A172 (cell line): ENCODE measurements at places on chromosomes 7 and 10. TPM values are rescaled to one million over a fixed set of nuclear protein-coding genes. Genes with fewer than 3 reads are reported as not detected.

GRCh38 chr10:73094986-73095480 lies 1.6 kb downstream of the P4HA1 start:
- DNase-seq, result no peak

DNA sequence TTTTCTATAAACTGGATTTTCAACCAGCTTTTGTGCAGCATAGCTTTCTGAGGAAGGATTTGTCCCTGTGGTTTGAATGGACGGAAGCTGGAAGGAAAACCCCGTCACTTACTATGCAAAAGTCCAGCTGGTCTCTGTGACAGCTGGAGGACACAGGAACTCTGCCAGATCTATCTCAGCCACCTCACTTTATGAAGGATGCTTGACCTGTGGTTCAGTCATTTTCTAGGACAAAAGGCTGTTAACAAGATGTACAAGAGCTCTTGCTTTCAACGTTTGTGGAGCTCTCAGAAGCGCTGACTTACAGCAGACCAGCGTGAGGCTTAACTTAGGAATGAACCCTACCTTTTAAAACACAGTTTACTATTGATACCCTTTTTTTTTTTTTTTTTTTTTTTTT lies 90.8 kb downstream of the CREM start:
- DNase-seq, result no peak

DNA sequence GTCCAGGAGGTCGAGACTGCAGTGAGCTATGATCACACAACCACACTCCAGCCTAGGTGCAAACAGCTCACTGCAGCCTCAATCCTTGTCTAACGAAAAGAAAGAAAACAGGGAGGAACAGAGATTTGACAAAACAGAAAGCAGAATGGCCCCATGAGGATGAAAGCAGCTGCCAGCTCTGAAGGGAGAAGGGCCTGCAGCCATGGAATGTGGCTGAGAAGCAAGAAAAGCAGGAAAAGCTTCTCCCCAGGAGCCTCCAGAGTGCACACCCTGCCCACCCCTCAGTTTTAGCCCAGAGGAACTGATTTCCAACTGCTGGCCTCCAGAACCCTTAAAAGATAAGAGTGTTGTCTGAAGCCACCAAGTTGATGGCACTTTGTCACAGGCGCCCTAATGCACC lies 13.0 kb downstream of the ESYT2 start:
- no peak for DNase-seq

DNA sequence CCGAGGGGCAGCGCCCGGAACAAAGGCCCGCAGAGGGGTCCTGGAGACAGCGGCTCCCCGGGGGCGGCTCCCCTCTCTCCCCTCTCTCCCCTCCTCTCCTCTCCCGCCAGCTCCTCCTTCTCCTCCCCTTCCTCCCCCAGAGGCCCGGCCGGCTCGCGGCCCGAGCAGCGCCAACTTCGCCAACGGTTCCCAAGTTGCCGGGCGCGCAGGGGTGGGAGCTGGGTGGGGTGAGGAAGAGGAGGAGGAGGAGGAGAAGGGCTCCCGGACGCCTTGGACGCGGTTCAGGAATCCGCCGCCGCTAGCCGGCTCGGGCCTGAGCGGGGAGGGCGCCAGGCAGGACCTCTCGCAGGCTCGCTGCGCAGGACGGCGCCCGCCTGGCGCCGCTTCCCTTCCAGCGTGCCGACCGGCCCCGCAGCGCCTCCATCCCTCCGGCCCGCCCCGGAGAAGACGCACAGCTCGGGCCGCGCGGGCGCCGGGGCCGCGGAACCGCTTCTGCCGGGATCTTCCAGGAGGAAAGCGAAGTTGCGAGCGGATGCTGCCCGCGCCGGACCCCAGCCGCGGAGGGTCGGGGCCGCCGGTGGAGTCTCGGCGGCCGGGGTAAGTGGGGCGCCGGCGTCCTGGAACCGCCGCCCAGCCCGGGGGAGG lies at the start of gene CHST3:
Gene CHST3, plus strand, starts transcription at position 298 of the 645 bp plus-strand sequence. CDS start 41,448 bp downstream, outside the sequence.
- peak; percentile 57 for DNase-seq

GRCh38 chr10:26950934-26951333 lies 90.2 kb upstream of the ABI1 start:
- no peak for DNase-seq

DNA sequence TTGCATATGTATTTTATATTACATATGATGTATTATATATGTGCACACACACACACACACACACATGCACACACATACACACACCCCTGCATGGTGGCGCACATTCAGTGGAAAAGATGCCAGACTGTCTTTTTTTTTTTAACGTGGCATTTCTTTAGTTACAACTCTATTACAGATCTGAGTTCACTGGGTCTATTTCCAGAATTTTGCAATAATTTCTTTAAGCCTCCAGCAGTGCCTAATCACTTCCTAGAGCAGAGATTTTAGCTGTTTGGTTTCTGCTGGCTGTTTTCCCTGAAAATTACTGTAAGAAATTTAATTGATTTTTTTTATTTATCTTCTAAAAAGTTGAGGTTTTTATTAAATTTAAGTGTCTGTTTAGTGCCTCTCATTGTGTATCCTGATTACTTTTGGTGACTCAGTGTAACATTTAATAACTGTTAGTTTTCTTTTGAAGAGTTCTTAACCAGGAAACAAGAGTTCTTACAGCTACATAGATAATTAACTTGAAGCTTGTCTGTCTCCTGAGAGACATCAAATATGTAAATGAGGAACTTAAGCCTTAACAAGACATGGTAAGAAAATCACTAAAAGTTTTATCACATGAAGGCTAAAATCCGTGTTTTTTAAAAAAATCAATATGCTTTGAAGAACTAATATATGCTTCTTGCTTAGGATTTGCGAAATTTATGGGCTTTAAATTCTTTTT lies 232.0 kb downstream of the MDFIC start:
- DNase-seq, result no peak

DNA sequence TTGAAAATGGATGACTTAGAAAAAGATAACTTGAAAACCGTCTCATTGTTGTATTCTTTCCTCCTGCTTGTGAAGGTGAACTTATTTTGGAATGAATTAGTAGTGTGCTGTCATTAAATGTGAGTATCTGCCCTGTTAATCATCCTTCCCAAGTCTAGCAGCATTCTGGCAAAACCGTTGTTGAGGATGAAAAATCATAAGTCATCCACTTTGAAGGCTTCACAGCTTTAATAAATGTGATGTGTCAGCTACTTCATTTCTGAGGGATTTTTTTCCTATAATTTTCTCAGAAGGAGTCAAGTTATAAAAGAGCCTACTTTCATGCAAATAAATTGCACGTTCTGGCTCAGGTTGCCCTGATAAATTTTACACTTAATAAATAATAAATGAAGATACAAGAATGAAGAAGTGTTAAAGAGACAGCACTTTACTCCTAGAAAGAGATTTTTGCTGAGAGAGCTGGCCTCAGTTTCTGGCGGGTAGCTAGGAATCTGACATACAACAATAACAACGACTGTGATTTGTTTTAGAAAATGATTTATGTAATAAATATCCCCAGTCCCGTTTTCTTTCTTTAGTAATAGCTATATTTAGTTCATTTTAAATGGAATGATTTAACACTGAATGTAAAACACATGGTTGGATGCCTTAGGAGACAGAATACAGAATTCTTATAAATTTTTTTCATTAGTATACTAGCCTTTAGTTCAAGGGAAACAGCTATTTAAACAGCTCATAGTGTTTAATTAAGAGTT lies 516.5 kb upstream of the KLF6 start:
- no peak for DNase-seq

GRCh38 chr7:105295596-105296352 lies 92.9 kb downstream of the SRPK2 start:
- DNase-seq, result no peak

GRCh38 chr10:79004311-79004710 lies 64.5 kb upstream of the ZMIZ1 start:
- DNase-seq, result no peak

- no peak for DNase-seq
Measured at GRCh38 chr7:78101076-78101475, 302.5 kb downstream of the PHTF2 start.

DNA sequence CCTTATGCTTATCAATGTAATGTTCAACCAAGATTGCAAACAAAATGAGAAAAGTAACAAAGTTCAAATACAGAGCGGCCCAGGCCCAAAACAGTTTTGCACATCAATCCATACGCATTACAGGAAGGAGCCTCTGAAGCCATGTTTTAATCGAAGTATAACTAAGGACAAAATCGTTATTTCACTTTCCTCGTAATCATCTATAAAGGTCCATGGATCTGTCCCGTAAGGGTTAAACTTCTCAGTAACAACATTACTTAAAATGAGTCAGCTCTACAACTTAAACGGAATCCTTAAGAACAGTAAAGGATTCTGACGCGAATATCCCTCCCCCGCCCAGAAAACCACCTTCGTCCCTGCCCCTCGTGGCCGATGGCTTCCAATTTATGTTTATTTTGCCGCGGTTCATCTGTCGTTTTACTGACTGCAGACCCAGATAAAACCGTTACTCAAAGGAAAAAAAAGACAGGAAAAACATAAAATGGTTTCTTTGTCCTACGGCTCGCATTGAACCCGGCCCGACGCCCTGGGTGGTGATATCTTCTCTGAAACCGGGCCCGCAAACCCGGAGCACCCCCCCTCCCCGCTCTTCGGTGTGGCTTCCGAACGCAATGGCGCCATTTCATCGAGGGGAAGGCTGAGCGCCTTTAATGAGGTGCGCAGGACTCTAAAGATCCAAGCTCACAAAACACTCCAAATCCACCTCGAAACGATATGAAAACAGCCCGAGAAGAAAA lies 1.1 kb downstream of the HNRNPA2B1 start:
- DNase-seq, result peak; percentile 59

GRCh38 chr10:132989476-132990415 lies 47.4 kb upstream of the CFAP46 start:
- no peak for DNase-seq

DNA sequence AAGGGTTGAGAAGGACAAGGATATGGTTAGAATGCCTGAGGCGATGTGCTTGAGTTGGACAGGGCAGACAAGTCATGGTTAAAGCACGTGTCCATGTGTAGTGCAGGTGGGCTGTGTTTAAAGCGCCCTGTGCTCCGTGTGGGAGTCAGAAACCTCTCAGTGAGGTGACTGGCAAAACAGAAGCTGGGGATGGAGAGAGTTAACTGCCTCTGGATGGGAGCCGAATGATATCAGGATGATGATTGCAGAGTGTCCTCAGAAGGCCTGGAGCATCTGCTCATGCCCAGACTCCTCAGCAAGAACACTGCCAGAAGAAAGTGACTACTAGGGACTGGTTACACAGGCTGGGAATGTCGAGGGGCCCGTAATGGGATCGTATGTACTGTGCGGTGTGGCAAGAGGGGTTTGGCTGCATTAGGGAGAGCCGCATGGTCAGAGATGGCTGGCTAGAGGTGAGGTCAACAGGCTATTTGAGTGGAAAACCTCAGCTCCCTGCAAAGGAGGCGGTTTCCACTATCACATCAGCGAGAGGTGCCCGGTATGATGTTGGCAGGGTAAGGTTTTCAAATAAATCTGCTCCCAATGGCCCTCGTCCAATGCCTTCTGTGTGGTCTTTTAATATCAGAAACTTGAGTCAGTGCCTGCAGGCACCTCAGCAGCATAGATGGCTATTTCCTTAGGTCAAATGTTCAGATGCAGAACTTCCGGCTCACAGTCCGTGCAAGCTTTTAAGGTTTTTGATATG lies 26.1 kb upstream of the MRC1 start:
- DNase-seq, result peak; percentile 86

DNA sequence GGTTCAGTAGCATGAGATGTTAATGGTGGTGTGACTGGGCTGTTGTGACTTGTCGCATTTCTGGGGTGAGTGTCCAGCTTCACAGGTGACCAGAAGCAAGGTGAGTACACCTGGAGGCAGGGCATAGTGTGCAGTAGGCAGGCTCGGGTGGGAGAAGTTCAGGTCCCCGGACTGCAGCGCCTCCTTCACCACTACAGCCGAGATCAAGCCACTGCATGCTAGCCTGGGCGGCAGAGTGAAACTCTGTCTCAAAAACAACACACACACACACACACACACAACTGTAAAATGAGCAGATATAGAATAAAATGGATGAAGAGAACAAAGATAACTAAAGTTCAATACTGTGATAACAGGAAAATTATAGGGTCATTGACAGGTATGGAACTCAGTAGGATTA lies 11.1 kb upstream of the PARD3 start:
- DNase-seq, result no peak

- no peak for DNase-seq
Measured at GRCh38 chr10:35638101-35638500, 4.0 kb downstream of the FZD8 start.

GRCh38 chr7:3309140-3309539 lies 8.1 kb downstream of the SDK1 start:
- peak; percentile 46 for DNase-seq

DNA sequence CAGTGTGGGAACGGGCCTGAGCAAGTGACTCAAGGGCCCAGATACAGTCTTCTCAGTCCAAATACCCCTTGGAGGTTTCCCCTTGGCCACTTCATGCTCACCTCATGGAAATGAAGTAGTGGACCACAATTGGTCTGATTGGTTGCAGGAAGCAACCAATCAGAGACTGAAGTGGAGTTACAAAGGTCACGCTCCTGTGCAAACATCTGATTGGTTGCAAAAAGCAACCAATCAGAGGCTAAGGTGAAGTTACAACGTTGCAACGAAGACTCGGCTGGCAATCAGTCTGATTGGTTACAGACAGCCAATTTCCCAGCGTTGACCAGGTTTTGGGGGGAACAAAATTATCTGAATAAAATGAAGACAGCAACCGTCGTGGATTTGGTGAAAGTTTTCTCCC lies 72.5 kb downstream of the CDHR3 start:
- no peak for DNase-seq

DNA sequence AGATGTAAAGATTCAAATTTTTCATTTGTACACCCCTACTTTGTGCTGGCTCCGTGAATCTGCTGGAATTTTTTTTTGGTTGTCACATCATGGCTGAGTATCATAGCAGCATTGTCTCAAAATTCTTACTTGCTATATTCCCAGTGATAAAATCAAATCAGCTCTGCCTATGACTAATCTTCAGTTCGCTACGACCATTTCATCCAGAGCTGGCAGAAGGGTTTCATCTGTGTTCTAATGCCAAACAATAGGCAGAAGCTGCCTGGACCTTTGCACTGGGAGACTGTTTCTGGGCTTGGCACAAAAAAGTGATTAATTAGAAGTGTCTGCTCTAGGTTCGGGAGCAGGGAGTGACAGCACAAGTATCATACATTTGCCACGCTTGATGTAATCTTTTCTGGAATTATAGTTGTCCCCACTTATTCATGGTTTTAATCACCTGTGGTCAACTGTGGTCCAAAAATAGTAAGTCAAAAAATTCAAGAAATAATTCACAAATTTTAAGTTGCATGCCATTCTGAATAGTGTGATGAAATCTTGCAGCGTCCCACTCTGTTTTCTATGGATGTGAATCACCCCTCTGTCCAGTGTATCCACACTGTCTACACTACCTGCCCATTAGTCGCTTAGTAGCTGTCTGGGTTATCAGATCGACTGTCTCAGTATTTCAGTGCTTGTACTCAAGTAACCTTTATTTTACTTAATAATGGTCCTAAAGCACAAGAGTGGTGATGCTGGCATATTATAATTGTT lies 120.5 kb upstream of the IMMP2L start:
- peak; percentile 8 for DNase-seq

Gene AKR1C1
- total RNA-seq, result 28.1 and 68.3 TPM in 2 replicates

Gene RBM17
- total RNA-seq, result 56.5 and 70.3 TPM in 2 replicates

Gene NKX2-3
- total RNA-seq, result 0.19 and 1.2 TPM in 2 replicates

Gene KCNMA1
- 38.5 and 50.7 TPM in 2 replicates for total RNA-seq

Gene PPP1R3C
- 11.8 and 18.0 TPM in 2 replicates for total RNA-seq

Gene PRKCQ
- not detected in 2 replicates for total RNA-seq

Gene GIMAP2
- total RNA-seq, result 3.0 and 7.5 TPM in 2 replicates

Gene SPDYE11
- not detected in 2 replicates for total RNA-seq

Gene PCGF5
- total RNA-seq, result 33.6 and 46.7 TPM in 2 replicates

Gene RNF148
- not detected in 2 replicates for total RNA-seq
